ENCODE measurements at places on chromosomes 2 and 18.

DNA sequence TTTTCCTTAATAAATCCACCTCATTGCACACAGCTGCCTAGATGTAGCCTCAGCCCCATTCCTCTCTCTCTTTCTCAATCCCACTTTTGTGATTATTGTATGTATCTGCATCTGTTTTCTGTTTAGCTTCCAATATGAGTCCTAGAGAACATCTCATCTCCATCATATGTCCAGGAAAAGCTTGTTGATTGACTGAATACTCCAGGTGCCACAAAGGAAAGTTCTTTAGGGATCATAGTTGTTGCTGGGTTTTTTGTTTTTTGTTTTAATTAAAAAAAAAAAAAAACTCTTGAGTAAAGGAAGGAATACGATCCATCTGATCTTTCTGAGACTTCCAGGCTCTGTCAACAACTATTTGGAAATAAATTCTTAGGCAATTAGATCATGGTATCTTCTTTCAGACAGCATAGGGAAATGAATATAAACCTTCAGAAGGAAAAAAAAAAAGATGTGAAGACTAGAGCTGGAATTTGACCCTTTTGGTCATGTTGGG lies 42.5 kb downstream of the KIAA2012 start:
- H3K4me3 ChIP-seq, result no peak overlapping the region
- no peaks in the 10 kb centered on the region for H3K36me3 ChIP-seq
- no peaks in the 10 kb centered on the region for H3K27me3 ChIP-seq
- H3K4me1 ChIP-seq, result peaks cover 8% of the 10 kb centered on the region
- no peak for DNase-seq

GRCh38 chr18:69216321-69216720 lies 184.4 kb upstream of the DOK6 start:
- no peaks in the 10 kb centered on the region for H3K36me3 ChIP-seq
- H3K4me1 ChIP-seq, result no peaks in the 10 kb centered on the region
- no peak overlapping the region for H3K4me3 ChIP-seq
- no peak overlapping the region for H3K27ac ChIP-seq
- H3K27me3 ChIP-seq, result no peaks in the 10 kb centered on the region

DNA sequence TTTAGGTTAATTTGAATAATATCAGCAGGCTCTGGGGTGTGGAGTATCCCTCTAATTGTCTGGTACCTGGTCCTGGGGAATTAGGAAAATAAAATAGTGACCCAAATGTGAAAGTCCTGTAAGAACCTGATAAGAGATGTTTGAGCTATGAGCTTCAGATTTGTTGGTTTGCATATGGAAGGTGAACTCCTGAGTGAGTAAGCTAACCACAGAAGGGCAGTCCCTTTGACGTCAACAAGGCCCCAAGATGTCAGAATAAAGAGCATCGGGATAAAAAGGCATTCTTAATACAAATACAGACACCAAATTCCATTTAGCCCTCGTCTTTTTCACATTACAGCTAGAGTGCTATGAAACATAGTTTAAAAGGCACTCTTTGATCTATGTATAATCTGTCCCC lies 1366.3 kb upstream of the TMEFF2 start:
- DNase-seq, result no peak
- H3K4me1 ChIP-seq, result no peaks in the 10 kb centered on the region
- no peak overlapping the region for H3K4me3 ChIP-seq
- H3K27ac ChIP-seq, result no peak overlapping the region
- no peaks in the 10 kb centered on the region for H3K27me3 ChIP-seq
- no peaks in the 10 kb centered on the region for H3K36me3 ChIP-seq

DNA sequence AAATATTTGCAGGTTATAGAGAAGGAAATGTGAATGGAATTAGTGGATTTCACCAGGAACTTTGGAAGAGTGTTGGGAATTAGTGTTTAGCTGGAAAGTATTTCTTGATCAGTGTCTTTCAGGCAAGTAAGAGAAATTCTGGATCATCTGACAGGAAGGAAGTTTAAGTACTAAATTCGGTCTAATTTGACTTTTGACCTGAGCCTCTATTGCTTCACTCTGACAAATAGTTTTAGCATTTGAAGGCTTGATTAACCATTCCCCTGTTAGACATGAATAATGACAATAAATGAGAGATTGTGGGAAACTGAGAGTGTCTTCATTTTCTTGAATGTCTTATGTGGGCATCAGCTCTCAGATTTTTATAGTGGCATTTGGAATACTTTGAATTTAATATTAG lies 16.0 kb downstream of the CCNT2 start:
- no peak for DNase-seq
- no peaks in the 10 kb centered on the region for H3K27me3 ChIP-seq
- H3K4me3 ChIP-seq, result no peak overlapping the region

GRCh38 chr2:187482796-187483195 lies 34.7 kb upstream of the CALCRL start:
- no peaks in the 10 kb centered on the region for H3K4me1 ChIP-seq
- H3K27me3 ChIP-seq, result no peaks in the 10 kb centered on the region
- no peaks in the 10 kb centered on the region for H3K36me3 ChIP-seq
- no peak overlapping the region for H3K4me3 ChIP-seq
- H3K27ac ChIP-seq, result no peak overlapping the region

DNA sequence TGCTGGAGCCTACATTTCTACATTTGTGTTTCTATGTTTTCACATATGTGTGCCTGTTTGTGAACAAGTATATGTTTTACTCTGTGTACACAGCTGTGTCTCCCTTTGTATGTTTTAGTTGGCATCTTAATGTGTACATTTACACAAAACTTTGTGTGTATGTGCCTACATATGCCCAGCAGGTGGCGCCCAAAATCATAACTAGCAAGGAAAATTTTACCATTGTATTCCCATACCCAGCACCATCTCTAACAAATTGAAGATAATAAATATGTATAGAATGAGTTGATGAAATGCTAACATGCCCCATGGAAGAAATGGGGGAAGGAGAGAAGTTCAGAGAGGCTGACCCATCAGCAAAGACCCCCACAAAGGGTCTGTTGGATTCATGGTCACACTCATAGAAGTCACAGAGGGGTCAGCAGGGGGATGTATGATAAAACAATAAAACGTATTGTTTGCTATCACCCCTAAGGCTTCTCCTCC lies 48.1 kb downstream of the PKDCC start:
- H3K36me3 ChIP-seq, result no peaks in the 10 kb centered on the region
- no peak overlapping the region for H3K4me3 ChIP-seq
- peaks cover 35% of the 10 kb centered on the region for H3K4me1 ChIP-seq

DNA sequence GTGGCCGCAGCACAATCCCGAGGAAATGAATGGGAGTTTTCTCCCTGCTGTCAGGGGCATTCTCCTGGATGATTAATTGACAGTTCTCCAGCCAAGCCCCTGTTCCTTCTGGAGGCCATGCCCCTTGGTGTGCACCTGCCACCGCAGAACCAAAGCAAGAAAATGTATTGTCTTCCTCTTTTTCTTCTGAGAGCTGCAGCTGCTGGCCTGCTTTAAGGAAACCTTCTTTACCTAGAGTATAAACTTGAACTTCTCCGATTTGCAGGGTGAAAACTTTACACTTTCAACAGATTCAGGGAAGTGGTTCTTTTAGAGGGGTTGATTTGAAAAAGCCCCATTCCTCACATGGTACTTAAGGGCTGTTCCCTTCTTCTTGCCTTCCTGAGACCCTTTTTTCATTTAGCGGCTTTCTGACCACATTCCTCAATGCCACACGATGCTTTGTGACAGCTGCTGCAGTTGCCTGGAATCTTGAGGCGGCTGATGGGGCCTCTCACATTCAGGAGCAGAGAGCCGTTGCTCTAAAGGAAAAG lies 402.8 kb downstream of the TXNL1 start:
- H3K27ac ChIP-seq, result no peak overlapping the region
- H3K4me1 ChIP-seq, result peaks cover 7% of the 10 kb centered on the region
- no peak overlapping the region for H3K4me3 ChIP-seq
- no peaks in the 10 kb centered on the region for H3K27me3 ChIP-seq
- H3K36me3 ChIP-seq, result no peaks in the 10 kb centered on the region

- peak overlapping the region; percentile 52 for H3K4me3 ChIP-seq
- no peak for DNase-seq
- H3K36me3 ChIP-seq, result no peaks in the 10 kb centered on the region
- H3K27ac ChIP-seq, result peak overlapping the region; percentile 48
These were observed 557.9 kb downstream of the CCDC85A start for GRCh38 chr2:56741601-56742102.

- H3K27me3 ChIP-seq, result no peaks in the 10 kb centered on the region
- H3K4me1 ChIP-seq, result peaks cover 32% of the 10 kb centered on the region
- H3K36me3 ChIP-seq, result peaks cover 7% of the 10 kb centered on the region
- no peak for DNase-seq
- H3K27ac ChIP-seq, result peak overlapping the region; percentile 91
These were observed 1.3 kb upstream of the PNO1 start for GRCh38 chr2:68156419-68156818.

GRCh38 chr2:111162718-111163331 lies 42.1 kb downstream of the BCL2L11 start:
- no peaks in the 10 kb centered on the region for H3K36me3 ChIP-seq
- no peak for DNase-seq
- peaks cover 51% of the 10 kb centered on the region for H3K4me1 ChIP-seq
- H3K27ac ChIP-seq, result no peak overlapping the region

DNA sequence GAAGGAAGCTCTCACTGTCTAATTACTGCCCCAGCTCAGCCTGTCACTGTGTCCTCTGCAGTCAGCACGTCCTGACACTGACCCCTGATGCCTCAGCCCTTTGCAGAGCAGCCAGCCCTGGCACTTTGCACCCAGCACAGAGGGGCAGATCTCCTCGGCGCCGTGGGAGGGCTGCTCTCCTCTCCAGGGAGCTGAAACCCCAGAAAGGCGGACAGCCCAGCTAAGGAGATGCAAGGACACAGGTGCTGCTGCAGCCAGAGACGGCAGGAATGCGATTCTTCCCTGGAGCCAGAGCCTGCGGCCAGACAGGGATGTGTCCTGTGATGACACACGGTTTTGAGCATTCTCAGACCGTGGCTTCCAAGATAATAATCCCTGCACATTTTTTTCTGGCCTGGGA lies 34.5 kb upstream of the SIX3 start:
- H3K27me3 ChIP-seq, result no peaks in the 10 kb centered on the region
- H3K36me3 ChIP-seq, result no peaks in the 10 kb centered on the region
- no peak overlapping the region for H3K27ac ChIP-seq
- no peaks in the 10 kb centered on the region for H3K4me1 ChIP-seq
- DNase-seq, result no peak
- no peak overlapping the region for H3K4me3 ChIP-seq

DNA sequence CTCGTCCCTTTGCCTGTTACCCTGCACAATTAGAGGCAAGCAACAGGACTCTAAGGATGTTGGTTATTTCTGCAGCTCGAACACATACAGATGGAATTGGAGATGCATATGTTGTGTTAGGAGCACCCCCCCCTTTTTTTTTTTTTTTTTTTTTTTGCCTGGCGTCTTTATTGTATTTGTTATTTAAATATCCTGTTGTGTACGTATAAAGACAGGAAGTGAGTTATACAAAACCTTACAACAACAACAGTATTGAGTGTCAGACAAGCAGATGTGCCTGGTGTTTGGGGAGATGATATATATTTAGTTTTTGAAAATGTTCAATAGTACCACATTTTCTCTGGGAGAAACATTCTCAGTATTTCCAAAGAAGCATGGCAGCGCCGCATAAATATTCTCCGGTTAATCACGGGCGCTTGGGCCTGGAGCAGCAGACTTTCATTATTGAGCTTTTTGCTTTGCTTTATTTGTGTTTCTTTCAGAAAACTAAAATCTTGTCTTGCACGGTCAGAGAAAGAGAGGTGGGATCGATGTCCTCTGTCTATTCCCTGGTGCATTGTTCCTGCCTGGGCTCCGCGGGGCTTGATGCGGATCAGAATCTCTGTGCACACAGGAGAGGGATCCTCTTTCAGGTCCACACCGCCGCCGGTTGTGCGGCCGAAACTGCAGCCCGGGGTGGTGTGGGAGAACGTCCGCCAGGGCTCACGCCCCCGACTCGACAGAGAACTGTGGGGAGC lies 23.2 kb upstream of the ZNF516 start:
- peak overlapping the region; percentile 39 for H3K4me3 ChIP-seq
- no peak for DNase-seq
- no peaks in the 10 kb centered on the region for H3K4me1 ChIP-seq
- no peak overlapping the region for H3K27ac ChIP-seq
- no peaks in the 10 kb centered on the region for H3K27me3 ChIP-seq
- H3K36me3 ChIP-seq, result no peaks in the 10 kb centered on the region

DNA sequence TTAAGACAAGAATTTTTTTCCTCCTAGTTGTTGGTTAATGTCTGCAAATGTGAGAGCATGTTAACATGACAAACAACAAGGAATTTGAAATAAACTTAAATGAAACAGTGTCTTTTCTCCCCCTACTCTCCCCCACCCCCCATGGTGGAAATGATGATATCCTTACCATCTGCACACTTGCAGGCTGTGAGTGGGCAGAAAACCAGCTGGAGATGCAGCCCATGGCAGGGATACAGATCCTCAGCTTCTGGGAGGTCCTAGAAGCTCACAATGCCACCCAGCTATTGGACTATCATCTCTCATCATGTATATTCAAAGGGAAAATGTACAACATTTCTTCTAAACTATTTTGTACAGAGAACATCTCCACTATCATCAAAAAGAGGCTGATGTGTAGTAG lies 196.8 kb downstream of the SLC8A1 start:
- no peak overlapping the region for H3K27ac ChIP-seq
- no peak for DNase-seq
- H3K4me1 ChIP-seq, result no peaks in the 10 kb centered on the region
- H3K27me3 ChIP-seq, result no peaks in the 10 kb centered on the region

GRCh38 chr2:111977240-111977639 lies 77.8 kb upstream of the TMEM87B start:
- H3K27ac ChIP-seq, result no peak overlapping the region
- peaks cover 6% of the 10 kb centered on the region for H3K36me3 ChIP-seq
- H3K4me1 ChIP-seq, result peaks cover 34% of the 10 kb centered on the region
- H3K4me3 ChIP-seq, result no peak overlapping the region

DNA sequence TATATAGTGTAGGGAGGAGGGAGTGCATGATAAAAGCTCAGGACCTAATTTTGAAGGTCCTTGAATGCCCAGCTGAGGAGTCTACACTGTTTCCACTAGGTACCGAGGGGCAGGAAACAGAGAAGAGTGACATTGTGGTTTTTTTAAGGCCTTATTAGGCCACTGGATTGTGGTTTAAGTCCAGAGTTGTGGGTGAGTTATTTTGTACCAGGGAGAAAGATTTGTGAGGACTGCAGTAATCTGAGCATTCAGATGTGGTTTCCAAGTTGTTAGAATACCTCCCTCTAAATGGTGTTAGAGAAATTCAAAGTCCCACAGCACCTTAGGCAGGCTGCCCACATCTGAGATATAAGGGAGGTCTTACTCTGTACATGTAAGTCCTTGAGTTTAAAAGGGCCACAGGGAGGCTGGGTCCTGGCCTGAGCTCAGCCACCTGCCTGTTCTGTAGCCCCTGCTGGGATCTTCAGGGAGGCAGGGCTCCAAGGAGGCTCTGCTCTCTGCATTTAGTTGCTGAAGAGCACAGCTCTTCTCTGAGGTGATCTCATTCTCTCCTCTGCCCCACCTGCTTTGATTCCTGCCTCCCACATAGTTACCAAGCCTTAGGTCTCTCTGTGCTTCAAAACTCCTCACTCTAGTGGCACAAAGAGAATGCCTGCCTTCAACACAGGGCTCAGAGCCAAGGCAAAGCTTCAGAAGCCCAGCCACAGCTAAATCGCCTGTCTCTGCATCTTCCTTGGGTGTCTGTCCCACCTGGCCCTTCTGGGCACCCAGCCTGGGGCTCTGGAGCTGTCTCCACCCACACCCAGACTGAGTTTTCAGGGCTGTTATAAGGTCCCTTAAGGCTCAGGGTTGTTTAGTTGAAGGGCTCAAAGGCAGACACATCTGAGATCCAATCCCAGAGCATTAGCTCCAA lies 88.1 kb downstream of the VSNL1 start:
- DNase-seq, result no peak
- no peaks in the 10 kb centered on the region for H3K36me3 ChIP-seq
- H3K27me3 ChIP-seq, result no peaks in the 10 kb centered on the region
